AML-193 (cell line): ENCODE measurements at places on chromosomes 13 and 19.

DNA sequence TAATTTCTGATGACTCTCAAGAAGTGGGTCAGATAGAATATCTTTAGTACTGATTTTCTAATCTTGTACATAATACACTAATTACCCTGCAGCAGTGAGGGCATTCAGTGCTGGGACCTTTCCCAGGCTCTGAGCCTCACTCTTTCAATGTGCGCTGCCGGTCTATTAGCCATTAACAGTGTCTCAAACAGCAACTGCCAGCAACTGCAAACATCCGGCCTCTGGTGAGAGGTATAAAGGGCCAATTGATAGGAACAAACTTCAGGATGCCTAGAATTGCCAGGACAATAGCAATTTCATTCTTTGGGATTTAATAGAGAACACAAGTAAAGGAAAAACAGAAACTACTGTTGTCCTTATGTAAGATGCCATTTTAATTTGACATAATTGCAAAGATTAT is 604.4 kb upstream of the SPRY2 start:
- DNase-seq = no peak

DNA sequence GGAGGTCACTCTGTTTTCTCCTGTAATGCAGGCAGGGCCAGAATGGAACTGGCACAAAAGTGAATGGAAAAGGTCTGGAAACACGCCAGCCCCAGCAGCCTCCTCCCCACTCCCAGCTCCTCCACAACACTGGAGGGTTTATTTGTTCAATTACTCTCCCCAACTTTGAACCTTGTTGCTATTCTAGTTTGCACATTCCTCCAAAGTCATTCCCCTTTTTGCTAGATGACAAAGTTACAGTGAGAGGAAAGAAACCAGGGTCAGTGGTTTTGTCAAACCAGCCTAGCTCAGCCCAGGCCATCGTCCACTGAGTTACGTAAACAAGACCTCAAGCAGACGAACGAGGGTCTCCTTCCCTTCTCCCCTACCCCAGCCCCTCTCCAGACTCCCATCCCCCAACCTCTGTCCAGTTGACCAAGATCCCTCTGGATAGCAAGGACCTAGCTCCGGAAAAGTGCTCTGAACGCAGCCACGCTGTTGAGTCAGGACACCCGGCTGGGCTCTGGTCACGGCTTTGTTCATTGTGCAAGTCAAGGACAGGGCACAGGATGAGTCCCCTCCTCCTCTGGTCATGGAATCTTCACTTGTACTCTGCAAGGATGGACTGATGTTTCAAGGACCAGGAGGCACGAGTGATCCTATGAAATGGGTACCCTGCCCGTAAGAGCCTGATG is 180.0 kb downstream of the USP12 start:
- DNase-seq = no peak

GRCh38 chr19:15400521-15401396 is 18.0 kb downstream of the AKAP8L start:
- no peak for DNase-seq

DNA sequence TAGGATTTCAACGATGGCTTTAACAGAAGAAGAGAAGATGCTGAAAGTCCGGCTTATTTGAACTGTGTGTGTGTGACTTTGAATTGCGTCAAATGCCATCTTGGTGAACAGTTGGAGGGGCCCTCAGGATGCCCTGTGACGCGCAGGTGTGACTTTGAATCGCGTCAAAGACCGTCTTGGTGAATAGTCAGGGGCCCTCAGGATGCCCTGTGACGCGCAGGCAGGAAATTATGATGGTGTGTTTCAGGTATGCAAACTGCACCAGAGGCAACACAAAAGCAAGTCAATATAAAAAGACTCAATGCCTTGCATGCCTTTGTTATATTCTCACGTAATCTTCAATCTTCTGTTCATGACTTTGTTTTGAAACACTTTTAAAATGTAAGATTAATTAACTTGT is 29.2 kb downstream of the ATP11A start:
- no peak for DNase-seq

GRCh38 chr13:54165581-54166215 is 1137.1 kb downstream of the OLFM4 start:
- no peak for DNase-seq
